ENCODE measurements at places on chromosomes 3 and 15.

DNA sequence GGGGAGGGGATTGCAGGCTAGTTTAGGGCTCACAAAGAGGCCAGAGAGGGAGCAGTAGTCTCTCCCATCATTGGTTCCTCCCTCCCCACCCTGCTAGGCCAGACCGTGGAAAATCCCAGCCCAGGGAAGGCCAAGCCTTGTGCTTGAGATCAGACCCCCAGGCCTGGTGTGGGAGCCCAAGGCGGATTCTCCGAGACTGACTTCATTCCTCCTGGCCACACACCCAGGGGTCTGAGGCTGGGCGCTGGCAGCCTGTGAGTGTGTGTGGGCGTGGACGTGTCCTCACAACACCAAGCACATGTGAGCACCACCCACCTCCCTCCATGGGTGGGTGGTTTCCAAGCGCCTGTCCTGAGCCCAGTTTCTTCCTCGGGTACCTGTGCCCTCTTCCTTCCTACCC lies 4.1 kb downstream of the LOXL1 start:
- no peak for DNase-seq

GRCh38 chr3:151314593-151314992 lies 2.0 kb downstream of the GPR87 start:
- no peak for DNase-seq

DNA sequence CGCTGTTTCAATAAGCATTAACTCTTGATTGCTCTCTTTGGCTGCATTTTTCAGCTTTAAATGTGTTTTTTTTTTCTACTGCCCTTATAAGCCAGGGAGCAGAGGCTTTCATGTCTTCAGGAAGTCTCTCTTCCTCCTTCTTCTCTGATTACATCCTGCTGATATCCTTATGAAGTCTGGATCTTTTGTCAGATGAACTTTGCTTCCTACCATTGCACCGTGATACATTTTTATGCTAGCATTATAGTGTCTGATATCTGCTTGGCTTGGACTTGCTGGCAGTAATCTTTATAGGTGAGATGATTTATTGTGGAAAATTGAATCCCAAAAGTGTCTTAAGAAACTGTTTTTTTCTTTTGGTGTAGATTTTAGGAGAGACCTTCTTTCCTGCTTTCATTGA lies 160.4 kb upstream of the CFAP20DC start:
- DNase-seq: no peak

DNA sequence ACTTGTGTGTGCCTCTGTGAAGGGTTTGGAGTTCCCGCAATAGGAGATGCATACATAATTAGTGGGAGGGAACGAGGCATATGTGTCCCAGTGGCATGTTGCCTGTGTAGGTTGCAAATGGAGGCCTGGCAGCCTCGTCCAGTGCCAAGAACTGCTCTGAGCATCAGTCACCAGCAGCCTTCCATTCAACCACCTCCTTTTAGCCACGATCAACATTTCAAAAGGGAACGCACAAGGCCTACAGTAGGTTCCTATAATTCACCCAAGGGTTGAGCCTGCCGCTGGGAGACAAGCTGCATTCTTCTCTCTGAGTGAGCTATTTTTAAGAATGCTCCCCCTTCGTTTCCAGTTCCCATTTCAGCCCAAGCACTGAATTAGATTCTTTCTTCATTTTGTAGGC lies 78.8 kb upstream of the CTNNB1 start:
- DNase-seq: no peak

- DNase-seq: no peak
Observed at GRCh38 chr3:197283045-197283444, 15.4 kb downstream of the DLG1 start.

GRCh38 chr3:8954938-8955763 lies 8.1 kb downstream of the RAD18 start:
- no peak for DNase-seq

GRCh38 chr15:100703671-100704070 lies 101.3 kb downstream of the ASB7 start:
- DNase-seq: no peak

DNA sequence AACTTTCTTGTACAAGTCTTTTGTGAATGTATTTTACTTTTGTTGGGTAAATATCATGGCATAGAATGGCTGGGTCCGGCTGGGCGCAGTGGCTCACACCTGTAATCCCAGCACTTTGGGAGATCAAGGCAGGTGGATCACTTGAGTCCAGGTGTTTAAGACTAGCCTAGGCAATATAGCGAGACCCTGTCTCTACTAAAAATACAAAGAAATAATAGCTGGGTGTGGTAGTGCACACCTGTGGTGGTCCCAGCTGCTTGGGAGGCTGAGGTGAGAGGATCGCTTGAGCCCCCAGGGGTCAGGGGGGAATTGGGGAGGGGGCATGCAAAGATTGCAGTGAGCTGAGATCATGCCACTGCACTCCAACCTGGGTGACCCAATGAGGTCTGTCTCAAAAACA lies 52.9 kb downstream of the ANP32A start:
- DNase-seq: no peak

DNA sequence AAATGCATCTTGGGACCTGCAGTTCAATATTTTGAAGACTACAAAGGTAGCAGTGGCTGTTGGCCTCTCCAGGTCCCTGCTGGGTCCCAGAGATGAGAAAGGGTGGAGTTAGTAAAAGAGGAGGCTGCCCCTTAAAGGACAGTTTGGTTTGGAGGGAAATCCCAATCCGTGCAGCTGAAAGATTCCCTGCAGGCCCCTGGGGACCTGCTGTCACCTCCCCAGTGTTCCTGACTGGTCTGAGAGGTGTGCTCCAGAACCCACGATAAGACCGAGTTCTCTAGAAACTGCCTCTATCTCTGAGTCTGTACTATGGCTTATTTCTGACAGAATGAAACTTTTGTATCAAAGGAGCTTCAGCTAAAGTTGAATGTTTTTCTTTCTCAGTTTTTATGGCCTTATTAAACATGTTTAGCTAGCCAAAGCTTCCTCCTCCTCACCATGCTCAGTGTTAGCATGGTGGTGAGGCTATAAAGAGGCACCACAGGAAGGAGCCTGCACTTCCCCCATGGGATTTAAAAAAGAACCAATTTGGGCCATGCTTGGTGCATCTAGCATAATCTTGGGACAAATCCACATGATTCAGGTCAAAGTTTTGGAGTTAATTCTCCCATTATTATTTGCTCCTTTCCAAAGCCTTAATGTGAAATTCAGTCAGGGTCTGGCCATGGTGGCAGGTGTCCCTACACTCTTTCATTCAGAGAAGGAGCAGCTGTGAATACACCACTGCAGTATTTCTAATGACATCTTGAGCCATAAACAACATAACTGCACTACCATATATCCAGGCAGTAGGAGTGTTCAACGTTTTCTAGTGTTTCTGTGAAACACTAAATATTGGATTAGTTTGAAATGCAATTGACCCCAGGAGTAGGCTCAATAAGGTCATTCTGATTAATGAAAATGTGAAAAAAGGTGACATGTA lies 74.4 kb downstream of the ATP1B3 start:
- no peak for DNase-seq

DNA sequence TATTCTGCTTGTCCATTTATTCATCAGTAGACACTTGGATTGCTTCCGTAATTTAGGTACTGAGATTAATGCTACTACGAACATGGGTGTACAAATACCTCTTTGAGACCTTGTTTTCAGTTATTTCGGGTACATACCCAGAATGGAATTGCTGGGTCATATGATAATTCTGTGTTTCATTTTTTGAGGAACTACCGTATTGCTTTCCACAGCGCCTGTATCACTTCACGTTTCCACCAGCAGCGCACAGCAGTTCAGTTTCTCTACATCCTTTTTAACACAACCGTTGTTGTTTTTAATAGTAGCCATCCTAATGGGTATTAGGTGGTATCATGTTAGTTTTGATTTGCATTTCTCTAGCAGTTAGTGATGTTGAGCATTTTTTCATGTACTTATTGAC lies 9.5 kb downstream of the PAK2 start:
- no peak for DNase-seq

DNA sequence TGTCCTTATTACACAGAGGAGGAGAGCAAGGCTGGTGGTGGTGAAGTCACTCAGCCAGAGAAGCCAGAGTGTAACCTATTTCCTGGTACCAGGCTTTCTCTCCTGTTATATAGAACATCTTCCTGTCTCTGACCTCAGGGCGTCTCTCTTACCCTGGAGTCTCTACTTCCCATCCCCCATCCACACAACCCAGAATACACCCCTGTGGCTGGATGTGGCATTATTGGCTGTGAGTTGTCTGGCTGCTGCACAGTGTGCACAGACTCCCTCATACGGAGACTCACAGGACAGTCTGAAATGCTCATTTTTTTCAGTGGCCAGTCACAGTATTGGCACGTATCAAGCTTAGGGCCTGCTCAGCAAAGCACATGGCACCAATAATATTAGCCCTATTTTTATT lies 8.6 kb downstream of the PODXL2 start:
- no peak for DNase-seq

- DNase-seq: no peak
Observed at GRCh38 chr3:16113704-16114103, 60.8 kb upstream of the GALNT15 start.

DNA sequence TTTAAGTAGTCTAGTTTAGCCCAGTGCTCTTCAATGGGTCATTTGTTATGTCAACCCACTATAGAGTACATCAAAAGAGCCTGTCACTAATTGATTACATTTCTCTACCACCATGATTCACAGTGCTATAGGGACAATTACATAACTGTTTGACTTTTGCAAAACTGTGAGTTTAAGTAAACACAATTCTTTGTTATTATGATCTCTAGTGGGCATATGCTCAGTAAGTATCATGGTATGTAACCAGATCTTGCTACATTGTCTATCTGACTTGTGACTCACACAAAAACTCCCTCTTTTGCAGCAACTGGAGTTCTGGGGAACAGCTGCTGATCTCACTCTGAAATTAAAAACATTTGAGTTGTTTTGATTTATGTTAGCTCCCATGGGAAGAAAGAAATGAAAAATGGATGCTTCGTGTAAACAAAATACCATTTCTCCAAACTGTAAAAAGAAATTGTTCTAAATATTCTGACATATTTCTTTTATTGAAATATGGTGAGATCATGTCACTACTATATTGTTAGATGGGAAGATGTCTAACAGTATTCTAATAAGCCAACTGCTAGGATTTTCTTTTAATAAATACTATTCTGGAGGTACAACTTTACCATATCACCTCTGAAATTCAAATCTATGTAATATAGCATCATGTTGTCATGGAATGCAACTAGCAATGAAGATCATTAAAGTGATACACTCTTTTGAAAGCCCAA lies 470.4 kb downstream of the ROBO1 start:
- no peak for DNase-seq

DNA sequence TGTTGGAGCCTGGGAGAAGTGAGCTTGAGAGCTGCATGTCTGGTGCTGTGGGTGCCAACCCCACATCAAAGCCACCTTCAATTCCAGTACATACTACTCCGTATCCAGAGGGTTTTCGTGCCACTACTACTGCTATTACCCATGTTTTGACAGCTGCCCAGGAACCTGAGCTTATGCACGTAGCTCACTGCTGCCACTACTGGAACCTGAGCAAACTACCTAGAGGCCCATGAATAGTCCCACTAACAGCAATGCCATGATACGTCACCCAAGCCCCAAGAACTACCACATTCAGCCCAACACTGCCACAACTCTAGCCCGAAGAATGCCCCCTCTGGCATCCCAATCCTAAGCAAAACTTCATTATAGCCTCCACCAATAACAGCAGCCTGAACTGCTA lies 215.2 kb upstream of the BCHE start:
- no peak for DNase-seq

GRCh38 chr3:182596676-182597410 lies 196.5 kb upstream of the ATP11B start:
- no peak for DNase-seq

DNA sequence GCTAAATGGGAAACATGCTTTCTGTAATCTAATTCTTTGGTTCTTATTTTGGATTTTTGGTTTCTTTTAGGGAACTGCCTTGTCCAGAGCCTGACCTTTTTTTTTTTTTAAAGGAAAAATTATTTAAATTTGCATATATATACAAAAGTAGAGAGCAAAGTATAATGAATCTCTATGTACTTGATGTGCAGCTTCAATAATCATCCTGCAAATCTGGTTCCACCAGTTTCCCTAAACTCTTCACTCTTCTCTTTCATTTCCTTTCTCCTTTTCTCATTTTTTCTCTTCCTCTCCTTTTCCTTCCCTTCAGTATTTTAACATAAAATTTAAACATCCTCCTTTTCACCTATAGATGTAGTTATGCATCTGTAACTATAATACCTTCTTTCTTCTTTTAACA lies 82.5 kb downstream of the USP13 start:
- DNase-seq: no peak

GRCh38 chr15:25600751-25601150 lies 161.9 kb upstream of the UBE3A start:
- DNase-seq: no peak

DNA sequence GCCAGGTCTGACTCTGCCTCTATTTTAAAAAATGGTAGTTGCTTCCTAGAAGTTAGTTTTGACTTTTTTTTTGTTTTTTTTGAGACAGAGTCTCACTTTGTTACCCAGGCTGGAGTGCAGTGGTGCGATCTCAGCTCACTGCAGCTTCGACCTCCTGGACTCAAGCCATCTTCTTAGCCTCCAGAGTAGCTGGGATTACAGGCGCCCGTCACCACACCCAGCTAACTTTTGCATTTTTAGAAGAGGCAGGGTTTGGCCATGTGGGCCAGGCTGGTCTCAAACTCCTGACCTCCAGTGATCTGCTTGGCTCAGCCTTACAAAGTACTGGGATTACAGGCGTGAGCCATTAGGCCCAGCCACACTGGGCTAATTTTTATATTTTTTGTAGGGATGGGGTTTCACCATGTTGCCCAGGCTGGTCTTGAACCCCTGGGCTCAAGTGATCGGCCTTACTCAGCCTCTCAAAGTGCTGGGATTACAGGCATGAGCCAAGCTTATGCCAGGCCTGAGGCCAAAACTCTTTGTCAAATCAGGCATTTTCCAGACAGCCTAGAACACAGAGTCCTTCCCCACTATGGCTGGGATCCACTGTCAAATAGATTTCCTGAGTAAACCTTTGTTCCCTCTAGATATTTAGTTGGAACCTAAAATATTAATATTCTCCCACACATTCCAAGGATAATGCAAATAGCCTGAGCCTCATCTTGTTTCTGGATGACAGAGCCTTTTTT lies 13.7 kb downstream of the C3orf62 start:
- DNase-seq: no peak

DNA sequence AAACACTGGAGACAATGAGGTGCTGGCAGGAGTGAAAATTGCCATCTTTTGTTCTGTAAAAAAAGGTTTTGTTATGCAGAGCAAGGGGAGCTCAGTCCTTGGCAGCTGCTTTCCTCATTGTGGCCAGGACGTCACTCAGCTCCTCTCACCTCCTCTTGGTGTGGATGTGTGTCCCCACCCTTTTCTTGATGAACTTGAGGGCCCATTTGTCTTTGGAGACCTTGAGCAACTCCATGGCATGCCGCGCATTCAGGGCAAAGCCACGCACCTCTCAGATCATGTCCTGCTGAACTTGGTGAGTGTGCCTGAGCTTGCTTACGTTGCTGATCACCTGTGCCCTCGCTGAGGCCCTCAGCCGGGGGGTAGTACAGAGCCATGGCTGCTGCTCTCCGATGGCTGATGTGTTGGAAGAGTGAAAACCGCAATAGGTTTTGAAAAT lies 24.5 kb upstream of the BDH1 start:
- DNase-seq: no peak

DNA sequence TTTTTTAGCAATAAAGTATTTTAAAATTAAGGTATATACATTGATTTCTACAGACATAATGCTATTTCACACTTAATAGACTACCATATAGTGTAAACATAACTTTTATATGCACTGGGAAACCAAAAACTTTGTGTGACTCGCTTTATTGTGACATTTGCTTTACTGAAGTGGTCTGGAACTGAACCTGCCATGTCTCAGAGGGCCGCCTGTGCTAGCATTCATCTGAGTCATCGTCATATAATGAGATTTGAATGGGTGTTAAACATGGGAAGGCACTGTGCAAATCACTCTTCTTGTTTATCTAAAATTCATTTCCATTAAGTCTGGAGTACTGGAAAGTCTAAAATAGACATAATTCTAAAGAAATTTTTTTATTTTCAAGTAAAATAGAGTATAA lies 12.9 kb downstream of the EIF2AK4 start:
- DNase-seq: no peak

All from activated T-cell treated with anti-CD3 and anti-CD28 coated beads for 1 hour (primary cell).